ENCODE measurements at places on chromosomes 4 and X.

DNA sequence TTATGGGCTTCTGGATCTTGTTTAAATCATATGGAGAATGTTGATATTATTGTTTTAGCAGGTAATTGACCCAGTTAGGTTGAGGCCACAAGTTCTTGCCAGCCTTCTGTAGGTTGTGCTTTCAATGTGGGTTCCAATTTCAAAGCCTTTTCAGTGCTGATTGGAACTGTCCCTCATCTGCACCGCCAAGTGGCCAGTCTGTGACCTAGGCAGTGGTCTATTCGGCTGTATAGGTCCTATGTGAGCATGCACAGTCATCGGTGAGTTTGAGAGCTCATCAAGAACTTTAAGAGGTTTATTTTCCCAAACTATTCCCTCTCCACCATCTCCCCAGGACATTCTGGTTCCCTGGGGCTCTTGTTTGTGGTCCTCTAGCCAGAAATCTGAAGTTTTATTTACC is 35.7 kb downstream of the DDX53 start:
- DNase-seq: no peak

- no peak for DNase-seq
Observed at GRCh38 chr4:6188687-6189305, 11.6 kb downstream of the JAKMIP1 start.

DNA sequence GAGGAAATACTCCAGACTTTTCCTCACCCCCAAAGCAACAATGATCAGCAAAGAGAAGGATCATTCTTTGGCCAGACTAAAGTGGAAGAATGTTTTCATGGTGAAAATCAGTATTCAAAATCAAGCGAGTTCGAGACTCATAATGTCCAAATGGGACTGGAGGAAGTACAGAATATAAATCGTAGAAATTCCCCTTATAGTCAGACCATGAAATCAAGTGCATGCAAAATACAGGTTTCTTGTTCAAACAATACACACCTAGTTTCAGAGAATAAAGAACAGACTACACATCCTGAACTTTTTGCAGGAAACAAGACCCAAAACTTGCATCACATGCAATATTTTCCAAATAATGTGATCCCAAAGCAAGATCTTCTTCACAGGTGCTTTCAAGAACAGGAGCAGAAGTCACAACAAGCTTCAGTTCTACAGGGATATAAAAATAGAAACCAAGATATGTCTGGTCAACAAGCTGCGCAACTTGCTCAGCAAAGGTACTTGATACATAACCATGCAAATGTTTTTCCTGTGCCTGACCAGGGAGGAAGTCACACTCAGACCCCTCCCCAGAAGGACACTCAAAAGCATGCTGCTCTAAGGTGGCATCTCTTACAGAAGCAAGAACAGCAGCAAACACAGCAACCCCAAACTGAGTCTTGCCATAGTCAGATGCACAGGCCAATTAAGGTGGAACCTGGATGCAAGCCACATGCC is 89.7 kb downstream of the TET2 start:
- DNase-seq: no peak

GRCh38 chrX:16215660-16216059 is 48.4 kb downstream of the MAGEB17 start:
- DNase-seq: no peak

DNA sequence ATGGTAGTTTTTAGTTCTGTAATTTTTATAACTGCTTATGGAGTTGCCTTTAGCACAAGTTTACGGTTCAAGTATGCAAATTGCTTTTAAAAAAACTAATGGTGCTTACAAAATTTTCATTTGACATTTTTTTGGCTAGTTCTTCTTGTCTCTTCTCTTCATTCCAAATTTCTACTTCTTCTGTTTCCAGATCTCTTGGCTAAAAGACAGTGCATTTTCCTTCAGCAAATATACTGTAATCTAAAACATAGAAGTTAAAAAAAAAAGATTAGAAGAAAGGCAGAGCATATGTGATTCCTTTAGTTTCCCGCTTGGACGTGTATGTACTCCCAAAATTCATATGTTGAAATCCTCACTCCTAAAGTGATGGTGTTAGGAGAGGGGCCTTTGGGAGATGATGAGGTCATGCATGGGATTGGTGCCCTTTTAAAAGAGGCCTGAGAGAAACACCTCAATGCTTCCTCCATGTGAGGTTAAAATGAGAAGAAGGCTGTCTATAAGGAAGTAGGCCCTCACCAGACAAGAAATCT is 132.1 kb upstream of the NPY2R start:
- DNase-seq: no peak

GRCh38 chr4:175906384-175906783 is 94.3 kb upstream of the GPM6A start:
- no peak for DNase-seq

DNA sequence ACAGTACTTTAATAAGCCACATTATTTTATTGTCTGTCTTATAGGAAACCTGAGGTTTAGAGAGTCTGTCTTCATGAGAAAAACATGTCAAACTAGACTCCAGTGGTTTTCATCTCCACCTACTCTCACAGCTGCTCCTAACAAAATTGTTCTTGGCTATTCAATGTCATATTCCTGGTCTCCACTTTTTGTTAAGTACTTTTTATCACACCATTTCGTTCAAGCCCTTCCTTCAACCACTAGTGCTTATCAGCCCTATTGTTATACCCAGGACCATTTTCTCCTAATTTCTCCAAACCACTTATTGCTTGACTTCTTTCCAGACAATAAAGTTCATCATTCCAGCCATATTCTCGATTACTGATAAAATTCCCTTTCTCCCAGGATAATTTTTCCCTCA is 1674.3 kb upstream of the AGA start:
- DNase-seq: no peak

GRCh38 chr4:6184169-6184568 is 16.2 kb downstream of the JAKMIP1 start:
- DNase-seq: no peak

Measured in effector memory CD4-positive, alpha-beta T cell (primary cell).